Astrocyte (in vitro differentiated cells and primary cell): ENCODE measurements at places on chromosomes 16 and 17. TPM values are rescaled to one million over a fixed set of nuclear protein-coding genes. Genes with fewer than 3 reads are reported as not detected.
A peak's percentile ranks its signal among the peaks of the same experiment; 100 is the strongest.

Gene GPR179
- 0.07 and 0.10 TPM in 2 replicates for total RNA-seq

DNA sequence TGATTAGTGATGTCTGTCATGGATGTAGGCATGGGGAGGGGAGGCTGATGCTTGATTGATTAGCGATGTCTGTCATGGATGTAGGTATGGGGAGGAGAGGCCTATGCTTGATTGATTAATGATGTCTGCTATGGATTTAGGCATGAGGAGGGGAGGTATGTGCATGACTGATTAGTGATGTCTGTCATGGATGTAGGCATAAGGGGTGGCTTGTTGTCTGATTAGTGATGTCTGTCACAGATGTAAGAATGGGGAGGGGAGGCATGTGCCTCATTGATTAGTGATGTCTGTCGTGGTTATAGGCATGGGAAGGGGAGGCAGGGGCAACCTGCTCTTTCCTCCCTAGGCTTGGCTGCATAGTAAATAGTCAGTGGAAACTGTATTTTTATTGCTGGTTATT lies 409.4 kb downstream of the HAPSTR1 start:
- DNase-seq, result no peak

DNA sequence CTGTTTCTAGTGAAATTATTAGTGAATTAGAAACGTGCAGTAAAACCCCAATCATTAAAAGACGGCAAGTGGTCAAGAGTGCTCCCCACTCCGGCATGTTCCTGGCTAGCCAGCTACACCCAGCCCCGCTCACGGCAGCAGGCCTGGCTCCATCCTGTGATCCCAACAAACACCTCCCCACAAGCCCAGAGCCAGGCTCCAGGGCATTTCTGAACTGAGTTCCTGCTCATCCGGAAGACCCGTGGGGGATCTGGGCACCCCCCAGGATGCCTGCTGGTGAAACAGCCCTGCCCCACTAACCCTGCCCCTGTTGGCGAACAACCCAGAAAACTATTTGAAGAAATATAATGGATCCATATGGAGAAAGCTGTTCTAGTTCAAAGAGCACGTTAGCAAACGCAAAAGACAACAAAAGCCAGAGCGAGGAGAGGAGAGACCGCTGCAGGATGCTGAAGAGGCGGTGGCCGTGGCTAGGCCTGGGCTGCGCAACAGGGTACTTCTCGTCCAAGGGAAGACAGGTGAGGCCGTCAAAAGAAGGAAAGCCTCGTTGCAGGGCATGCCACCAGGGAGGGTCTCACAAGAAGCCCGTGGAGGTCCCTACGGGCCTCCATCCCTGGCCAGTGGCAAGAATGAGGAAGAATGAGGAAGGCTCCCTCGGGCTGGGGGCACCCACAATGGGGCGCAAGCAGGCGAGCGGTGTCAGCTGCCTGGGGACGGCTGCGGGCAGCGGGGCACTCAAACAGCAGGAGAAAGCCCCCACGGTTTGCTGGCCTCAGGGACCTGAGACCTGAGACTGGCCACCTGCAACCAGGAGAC lies 19.2 kb downstream of the SLC16A3 start:
- no peak for DNase-seq

GRCh38 chr16:81445143-81445961 lies 744 bp downstream of the CMIP start:
- peak; percentile 14 for DNase-seq

- no peak for DNase-seq
These were observed 557 bp upstream of the CX3CL1 start for GRCh38 chr16:57371494-57372371.

DNA sequence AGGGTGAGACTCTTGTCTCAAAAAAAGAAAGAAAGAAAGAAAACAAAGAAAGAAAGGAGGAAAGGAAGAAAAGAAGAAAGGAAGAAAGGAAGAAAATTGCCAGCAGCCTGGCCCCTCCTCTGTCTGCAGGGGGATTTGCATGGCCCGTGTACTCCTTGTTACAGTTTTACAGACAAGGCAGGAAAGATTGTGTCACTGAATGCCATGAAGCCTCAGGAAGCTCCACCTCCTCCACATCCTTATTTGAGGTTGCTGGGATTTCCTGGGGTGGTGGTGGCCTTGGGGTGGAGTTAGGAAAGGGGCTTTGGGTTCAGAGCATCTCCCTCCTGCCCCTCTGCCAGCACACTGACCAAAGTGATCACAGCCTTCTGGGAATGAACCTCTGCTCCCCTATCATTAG lies 23.6 kb downstream of the CFAP20 start:
- no peak for DNase-seq

- DNase-seq, result no peak
These were observed 8.5 kb downstream of the PECAM1 start for GRCh38 chr17:64382061-64382583.

DNA sequence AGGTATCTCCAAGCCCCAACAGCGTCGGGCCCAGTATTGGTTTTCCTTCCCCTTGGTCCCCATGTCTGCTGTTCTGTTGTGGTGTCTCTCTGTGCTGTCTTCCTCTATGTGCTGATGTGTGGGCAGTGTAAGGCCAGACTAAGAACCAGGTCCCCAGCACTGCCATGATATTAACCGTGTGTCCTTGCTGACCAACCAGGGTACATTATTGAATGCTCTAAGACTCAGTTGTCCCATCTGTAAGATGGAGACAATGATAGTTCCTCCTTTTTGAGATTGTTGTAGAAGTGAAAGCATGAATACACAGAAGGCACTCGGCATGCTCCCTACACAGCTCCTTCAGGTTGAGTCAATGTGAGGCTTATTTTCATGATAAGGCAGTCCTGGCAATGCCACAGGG lies 20.6 kb downstream of the AOC3 start:
- DNase-seq, result no peak

Gene CACNA1H
- 21.7 and 30.5 TPM in 2 replicates for total RNA-seq

DNA sequence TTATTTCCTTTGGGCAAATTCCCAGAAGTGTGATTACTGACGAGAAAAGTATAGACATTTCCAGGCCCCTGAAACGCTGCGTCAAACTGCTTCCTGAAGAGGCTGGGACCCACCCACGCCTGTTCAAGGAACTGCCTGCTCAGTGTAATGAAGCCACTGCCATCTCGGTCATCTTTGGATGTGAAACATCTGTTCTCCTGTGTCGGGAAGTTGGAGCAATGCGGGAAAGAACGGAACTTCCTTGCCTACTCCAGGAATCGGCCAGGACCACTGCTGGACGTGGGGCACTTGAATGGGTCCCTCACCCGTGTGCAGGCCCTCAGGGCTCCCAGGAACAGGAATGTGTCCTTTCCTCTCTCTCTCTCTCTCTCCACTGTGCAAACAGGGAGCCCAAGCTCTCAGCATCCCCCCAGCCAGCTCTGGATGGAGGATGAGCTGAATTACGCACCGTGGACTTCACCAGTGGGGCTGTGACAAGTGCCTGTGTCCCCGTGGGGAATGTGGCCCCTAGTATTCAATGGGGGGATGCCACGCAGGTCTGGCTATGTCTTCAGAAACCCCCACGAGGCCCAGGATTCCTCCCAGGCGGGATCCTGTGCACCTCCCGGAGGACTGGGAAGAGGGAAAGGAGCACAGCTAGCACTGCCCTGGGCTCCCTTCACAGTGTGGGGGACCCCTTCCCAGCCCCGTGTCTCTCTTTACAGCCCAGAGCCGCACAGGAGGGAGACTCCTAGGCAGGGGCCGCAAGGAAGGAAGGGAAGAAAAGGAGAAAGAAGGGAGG lies 18.3 kb upstream of the LITAF start:
- no peak for DNase-seq

Gene ZNF594
- 7.8 and 8.9 TPM in 2 replicates for total RNA-seq

- no peak for DNase-seq
These were observed 3.5 kb upstream of the ABR start for GRCh38 chr17:1183171-1183873.

Gene ATP6V0D1
- 114 TPM in 2 replicates for total RNA-seq

DNA sequence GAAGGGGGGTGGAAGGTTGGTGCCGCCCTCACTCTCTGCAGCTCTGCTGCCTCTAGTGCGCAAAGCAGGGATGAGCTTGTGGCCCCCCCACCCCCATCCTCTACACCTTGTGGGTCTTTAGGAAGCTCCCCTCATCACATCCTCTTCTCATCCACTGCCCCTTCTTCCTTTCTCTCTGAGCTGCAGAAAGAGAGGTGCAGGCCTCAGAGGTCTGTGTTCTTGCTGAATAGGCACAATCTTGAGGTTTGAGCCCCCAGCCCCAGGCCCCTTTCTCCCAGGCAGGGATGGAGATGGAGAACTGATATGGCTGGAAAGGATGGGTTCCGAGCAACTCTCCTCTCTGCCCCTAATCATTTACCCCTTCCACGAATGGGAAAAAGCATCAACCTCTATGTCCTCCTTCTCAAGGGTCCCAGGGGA lies 2.6 kb downstream of the CACNA1G start:
- no peak for DNase-seq

GRCh38 chr16:50400967-50401348 lies 32.2 kb upstream of the BRD7 start:
- no peak for DNase-seq

Gene PDILT
- not detected in 2 replicates for total RNA-seq

DNA sequence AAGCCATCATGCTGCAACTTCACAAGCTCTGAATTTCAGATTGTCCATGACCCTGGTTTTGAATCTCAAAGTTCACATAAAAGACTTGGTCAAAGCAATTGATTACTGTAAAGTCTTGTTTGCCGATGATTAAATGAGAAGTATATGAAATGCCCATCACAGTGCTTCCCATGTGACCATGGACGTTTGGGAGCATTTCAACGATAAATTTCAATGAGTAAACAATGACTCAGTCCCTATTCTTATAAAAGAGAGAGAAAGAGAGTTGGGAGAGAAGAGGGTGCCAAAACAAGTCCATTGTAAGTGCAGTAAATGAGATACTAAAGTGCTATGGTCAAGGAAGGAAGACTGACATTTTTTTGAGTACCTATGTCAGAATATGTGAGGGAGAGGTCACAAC lies 276.9 kb downstream of the SOX9 start:
- no peak for DNase-seq

DNA sequence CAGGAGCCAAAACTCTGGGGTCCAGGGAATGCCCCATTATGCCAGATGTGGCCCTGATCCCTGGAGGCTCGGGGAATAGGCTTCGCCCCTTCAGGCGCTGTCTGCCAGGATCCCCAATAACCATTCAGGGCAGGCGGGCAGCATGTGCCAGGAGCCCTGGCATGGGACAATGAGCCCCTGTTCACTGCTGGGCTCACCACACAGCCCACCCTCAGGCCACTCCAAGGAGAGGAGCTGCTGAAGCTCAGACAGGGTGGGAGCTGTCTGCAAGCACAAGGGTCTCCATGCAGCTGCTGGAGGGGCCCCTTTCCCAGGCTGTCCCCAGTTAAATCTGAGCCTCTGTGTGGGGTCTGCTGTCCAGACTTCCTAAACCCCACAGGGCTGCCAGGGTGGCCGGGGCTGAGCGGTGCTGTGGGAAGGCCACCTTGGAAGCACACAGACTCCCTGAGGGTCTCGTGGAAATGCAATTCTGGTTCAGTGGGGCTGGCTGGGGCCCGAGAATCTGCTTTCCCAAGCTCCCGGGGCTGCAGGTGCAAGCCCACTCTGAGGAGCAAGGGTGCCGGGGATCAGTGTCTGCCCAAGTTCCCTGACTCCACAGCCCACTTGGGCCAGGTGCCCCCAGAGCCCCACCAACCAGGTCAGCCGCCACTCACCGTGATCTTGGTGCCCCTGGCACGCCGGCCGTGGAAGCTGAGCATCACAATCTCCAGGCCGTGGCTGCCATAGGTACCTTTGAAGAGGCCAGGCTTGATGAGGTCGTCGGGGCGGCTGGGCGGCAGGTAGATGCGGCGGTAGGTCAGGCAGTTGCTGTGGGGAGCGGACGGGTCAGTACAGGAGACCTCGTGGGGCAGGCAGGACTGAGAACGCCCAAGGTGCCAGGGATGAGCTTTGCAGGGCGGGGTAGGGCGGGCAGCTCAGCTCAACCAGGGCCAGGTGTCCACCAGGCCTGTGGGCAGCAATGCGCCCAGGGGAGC lies 17.7 kb upstream of the C16orf95 start:
- DNase-seq, result no peak

Gene SPEM3
- 0.07 TPM in 1 of 2 replicates, not detected in the other for total RNA-seq

GRCh38 chr16:51881731-51882130 lies 665.2 kb downstream of the TOX3 start:
- peak; percentile 72 for DNase-seq

GRCh38 chr17:63224644-63225043 lies 221.5 kb downstream of the CYB561 start:
- no peak for DNase-seq

Gene TBX6
- 0.22 and 0.27 TPM in 2 replicates for total RNA-seq

- DNase-seq, result peak; percentile 97
These were observed 11.7 kb upstream of the SRL start for GRCh38 chr16:4253394-4254150.

DNA sequence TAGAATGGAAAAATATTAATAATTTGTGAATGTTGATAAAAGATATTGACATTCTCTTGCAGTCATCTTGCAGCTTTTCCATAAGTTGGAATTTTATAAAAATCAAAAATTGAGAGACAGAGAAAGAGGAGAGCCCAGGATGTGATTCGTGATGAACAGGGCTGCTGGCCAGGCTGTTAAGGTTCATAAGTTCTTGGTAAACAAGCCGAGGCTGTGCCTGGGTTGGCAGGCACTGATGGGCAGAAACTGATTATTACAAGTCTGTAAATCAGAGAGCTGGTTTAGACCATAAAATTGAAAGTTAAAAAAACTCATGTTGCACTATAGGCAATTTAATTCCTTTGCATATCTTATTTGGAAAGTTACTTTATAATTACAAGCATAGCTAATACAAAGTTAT lies 533.7 kb downstream of the HAPSTR1 start:
- no peak for DNase-seq

GRCh38 chr17:80498242-80498919 lies 22.0 kb upstream of the NPTX1 start:
- peak; percentile 77 for DNase-seq

DNA sequence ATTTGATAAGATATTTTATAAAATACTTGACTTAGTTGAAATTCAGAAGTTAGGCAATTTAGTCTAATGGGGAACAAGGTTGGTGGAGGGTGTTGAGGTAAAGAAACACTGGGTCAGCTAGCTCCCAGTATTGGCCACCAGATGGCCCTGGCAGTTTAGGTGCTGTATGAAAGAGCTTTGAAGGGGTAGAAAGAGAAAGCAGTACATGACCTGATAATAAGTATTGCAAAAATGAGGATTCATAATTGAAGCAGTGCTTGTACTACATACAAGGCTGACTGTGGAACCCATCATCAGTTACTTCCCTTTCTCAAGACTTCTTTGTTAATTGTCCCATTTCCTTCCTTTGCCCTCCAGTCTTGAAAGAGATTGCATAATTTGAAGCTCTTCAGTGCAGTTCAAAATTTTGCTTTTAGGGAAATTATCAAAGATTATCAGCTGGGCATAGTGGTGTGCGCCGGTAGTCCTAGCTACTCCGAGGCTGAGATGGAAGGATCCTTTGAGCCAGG lies 29.4 kb downstream of the TANC2 start:
- DNase-seq, result peak; percentile 27

Gene ANKRD40CL
- not detected in 2 replicates for total RNA-seq

- DNase-seq, result peak; percentile 57
These were observed 214.9 kb downstream of the STX8 start for GRCh38 chr17:9360677-9361081.
